CD4-positive, alpha-beta T cell treated with Interleukin-2 at 100 ng/mL for 4 hours (primary cell): ENCODE measurements at places on chromosomes 3 and 15.

DNA sequence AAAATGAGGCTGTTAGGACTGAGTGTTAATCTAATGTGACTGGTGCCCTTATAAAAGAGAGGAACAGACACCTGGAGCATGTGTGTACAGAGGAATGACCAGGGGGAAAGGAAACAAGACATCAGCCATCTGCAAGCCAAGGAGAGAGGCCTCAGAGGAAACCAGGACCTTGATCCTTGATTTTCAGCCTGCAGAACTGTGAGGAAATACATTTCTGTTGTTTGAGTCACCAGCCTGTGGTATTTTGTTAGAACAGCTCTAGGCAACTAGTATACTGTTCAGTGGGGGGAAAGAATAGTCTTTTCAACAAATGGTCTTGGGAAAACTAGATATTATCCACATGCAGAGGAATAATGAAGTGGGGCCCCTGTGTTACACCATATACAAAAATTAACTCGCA, 80.6 kb downstream of the CCR1 start:
- DNase-seq, result no peak

GRCh38 chr3:67389176-67389575, 265.2 kb downstream of the SUCLG2 start:
- DNase-seq, result no peak

- no peak for DNase-seq
Measured at GRCh38 chr3:177589911-177590381, 392.7 kb upstream of the TBL1XR1 start.

DNA sequence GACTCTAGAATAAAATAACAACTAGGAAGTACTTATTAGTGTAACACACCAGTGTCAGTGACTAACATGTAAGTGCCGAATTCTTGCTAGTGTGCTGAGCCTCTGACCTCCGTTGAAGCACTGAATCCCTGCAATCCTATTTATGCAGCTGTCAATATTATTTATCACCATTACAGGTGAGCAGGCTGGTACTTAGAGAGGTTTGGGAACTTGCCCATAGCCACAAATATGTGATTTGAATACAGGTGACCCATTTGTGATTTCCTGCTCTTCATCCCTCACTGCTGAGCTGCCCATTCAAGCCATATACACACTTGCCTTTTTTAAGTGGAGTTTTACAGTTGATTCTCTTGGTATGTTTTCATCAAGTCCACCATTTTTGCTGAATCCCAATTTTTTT, 12.2 kb downstream of the EIF4E3 start:
- no peak for DNase-seq

- peak; percentile 29 for DNase-seq
Measured at GRCh38 chr3:69326855-69327300, 59.0 kb downstream of the FRMD4B start.

- DNase-seq, result no peak
Measured at GRCh38 chr3:141049681-141050080, 1.5 kb upstream of the SPSB4 start.

DNA sequence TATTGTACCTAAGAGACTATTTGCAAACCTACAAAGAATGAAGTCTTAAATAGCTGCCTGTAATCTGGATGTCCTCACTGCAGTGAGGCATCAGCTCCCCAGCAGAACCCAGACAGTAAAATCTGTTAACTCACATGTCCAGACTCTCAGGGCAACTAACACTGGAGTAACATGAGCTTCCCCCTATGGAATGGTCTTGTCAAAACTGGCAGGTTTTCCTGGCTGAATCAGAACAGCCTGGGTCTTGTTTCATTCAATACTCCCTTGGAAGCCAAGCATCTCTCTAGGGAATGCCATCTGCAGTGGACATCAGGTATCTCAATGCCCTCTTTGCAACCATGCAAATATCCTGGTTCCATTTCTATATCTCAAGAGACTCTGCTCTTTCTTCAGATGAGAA, 24.4 kb downstream of the PTPN9 start:
- no peak for DNase-seq

DNA sequence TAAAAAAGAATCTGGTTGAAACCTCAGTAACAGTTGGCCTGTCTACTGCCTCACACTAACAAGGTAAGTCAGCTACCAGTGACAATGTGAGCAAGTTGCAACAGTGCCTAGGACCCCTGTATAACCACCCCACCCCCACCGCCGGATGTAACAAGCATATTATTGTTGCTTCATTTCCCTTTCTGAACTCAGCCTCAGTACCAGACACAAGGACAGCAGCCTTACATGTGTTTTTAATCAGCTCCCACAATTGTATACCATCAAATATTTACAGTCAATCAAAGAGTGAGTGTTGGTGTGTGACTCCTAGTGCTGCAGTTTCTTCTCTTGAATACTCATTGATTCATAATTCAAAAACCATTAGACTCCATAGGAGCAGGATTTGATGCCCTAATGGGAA, 96.4 kb downstream of the PYDC2 start:
- DNase-seq, result no peak

DNA sequence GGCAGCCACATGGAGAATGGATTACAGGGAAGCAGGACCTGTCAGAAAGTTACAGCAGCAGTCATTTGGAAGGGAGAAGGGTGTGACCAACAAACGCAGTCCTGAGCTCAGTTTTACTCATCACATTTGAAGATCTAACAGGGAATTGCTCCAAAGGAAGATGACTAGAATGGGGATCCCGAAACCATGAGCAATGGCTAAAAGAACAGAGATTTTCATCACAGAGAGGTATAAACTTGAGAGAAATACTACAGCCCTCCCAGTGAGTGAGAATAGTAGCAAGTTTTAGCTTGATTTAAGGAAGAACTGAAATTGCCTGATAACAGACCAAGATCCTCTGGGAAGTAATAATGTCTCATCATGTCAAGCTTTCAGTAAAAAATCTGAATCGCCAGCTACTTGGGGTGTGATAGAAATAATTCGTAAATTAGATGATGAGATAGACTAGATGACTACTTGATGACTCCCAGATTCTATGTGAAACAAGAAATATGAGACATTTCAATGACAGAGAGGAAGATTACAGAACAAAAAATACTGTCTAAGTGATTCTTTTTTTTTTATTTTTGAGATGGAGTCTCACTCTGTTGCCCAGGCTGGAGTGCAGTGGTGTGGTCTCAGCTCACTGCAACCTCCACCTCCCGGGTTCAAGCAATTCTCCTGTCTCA, 16.9 kb downstream of the CD47 start:
- no peak for DNase-seq

- no peak for DNase-seq
Measured at GRCh38 chr3:85170646-85171045, 211.9 kb downstream of the CADM2 start.

GRCh38 chr3:30913176-30913575, 18.7 kb upstream of the GADL1 start:
- DNase-seq, result no peak

DNA sequence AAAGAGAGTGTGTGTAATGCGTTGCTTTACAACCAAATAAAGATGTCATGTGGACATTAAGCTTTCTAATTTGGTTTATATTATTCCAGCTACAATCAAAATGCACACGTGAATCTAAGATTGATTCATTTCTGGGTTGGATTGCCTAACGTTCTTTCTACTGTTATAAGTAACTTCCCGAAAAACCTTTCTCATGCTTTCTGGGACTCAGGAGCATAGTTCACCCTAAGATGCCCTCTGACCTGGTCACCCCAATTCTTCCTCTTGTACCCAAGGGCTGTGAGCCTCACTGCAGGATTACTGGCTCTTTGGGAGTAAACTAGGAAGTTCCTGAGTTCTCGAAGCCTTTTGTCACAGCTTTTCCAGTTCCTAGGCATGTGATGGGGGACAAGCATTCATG, 12.7 kb upstream of the LMCD1 start:
- DNase-seq, result no peak

- no peak for DNase-seq
Measured at GRCh38 chr3:100103558-100104441, 10.5 kb downstream of the FILIP1L start.

DNA sequence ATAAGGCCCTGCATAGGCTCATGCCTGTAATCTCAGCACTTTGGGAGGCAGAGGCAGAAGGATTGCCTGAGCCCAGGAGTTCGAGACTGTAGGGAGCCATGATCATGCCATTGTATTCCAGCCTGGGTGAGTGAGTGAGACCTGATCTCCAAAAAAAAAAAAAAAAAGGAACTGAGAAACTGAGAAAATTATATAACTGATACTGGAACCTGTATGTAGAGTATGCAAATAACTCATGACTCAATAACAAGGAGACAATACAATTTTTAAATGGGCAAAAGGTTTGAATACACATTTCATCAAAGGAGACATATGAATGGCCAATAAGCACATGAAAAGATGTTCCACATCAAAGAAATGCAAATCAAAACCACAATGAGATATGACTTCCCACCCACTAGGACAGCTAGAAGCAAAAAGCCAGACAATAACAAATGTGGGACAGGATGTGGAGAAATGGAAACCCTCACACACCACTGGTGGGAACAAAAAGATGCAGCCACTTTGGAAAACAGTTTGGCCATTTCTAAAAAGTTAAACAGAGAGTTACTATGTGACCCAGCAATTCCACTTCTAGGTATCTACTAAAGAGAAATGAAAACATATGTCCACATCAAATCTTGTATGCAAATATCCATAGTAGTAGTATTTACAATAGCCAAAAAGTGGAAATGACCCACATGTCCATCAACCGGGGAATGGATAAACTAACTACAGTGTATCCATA, 70.7 kb downstream of the IQSEC1 start:
- peak; percentile 56 for DNase-seq

DNA sequence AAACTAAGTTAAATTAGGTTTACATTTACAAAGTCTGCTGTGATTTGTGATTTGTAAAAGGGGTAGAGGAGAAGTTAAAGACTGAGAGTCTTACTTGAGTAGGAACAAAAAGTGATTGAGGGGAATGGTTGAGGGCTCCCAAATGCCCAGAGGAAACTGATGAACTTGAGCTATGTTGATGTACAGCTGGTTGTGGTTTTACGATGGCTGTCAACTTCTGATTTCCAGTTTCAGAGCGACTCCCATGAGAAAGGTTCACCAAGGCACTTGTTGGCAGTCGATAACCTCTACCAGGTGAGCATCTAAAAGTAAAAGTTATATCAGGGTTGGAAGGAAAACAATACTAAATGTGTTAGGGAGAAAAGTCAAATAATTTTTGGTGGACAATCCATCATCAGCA, 91.0 kb downstream of the XRN1 start:
- DNase-seq, result no peak

DNA sequence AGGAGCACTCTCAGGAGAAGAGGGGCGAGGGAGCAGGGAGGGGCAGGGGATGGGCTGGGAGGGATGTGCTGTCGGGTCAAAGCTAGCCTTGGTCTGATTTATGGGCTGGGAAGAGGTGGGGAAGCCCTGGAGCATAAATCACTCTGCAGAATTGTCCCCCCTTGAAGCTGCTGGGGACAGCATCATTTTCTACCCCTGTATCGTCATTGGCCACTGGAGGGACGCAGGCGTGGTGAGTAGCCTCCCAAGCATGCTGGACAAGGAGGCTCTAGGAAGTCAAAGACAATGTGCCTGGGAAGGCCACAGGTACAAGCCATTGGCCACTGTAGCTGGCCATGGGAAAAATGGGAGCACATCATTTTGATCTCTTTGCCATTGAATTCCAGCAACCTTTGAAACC, 175.5 kb upstream of the CTDSPL start:
- no peak for DNase-seq

- DNase-seq, result no peak
Measured at GRCh38 chr3:64932666-64933342, 245.0 kb upstream of the ADAMTS9 start.

DNA sequence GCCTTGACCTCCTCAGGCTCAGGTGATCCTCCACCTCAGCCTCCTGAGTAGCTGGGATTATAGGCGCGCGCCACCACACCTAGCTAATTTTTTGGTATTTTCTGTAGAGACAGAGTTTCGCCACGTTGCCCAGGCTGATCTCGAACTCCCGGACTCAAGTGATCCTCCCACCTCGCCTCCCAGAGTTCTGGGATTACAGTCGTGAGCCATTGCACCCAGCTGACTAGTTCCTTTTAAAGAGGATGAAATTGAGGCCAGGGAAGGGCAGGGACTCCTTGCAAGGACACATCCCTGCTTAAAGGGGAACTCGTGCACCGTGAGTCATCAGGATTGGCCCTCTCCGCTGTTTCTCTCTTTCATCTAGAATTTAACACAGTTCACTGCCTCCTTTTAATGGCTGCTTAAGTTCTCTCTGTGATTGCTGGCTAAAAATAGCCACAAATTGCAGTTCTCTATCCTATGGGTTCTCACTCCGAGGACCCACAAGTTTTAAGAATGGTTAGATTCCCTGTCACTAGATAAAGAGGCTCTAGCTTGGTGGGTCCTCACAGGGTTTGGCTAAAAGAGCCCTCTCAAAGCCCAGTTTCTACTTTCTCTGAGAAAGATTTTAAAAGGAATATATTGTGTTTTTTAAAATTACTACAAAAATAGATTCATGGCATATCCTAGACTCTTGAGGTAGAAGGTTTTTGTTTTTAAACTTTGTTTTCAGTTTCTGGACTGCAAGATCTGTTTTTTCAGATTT, 1.4 kb downstream of the CRTAP start:
- DNase-seq, result no peak

DNA sequence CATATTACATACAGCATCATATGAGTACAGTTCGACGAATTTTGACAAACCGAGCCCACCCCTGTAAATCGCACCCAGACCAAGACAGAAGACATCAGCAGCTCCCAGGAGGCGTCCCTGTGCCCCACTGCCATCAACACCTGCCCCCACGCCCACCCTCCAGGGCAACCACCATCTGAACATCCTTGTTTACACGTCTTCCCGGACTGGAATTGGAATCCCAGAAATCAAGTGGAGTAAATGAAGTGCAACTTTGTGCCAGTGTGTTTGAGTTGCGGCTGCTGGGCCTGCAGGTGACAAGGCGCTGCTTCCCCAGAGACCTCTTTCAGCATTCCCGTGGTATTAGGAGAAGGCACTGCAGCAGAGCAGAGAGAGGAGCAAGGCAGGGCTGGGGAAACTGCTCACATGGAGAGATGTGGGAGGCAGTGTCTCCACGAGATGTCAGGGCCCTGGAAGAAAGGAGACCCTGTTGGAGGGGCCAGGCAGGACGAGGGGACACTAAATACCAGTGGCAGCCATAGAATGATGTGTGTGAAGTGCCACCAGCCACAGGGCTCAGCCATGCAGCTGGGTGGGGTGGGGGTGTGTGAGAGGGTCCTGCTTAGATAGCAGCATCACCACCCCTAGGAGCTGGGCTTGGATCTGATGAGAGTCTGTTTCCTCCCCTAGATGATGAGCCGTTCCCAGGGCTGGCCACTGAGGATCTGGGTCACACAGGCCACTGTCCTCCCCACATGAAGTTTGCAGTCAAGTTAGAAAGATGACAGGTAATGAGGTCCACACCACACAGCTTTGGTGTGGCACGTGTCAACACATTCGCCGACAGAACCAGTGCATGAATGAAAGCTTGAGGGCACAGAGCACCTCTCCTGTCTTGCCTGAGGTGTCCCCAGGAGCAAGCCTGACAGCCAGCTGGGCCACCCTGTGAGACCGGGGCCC, 33.4 kb upstream of the PCSK6 start:
- DNase-seq, result no peak

DNA sequence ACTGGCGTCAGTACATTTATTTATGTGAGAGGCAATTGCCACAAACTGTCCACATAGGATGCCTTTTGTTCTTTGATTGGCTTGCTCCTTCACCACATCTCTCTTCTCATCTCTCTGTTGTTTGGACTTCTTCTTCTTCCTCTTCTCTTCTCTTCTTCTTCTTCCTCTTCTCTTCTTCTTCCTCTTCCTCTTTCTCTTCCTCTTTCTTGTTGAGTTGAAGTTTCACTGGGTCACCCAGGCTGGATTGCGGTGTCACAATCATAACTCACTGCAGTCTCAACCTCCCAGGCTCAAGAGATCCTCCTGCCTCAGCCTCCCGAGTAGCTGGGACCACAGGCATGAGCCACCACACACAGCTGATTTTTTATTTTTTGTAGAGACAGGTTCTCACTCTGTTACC, 67.7 kb upstream of the GSK3B start:
- no peak for DNase-seq
